WTC11 (cell line): ENCODE measurements at places on chromosomes 3 and 15.

- no peak for DNase-seq
- H3K36me3 ChIP-seq, result no peaks in the 10 kb centered on the region
- no peak overlapping the region for H3K27ac ChIP-seq
- H3K4me1 ChIP-seq, result peaks cover 13% of the 10 kb centered on the region
- H3K27me3 ChIP-seq, result no peaks in the 10 kb centered on the region; the same call in 1 of the 2 replicates
- no peak overlapping the region for H3K4me3 ChIP-seq
Measured at GRCh38 chr15:86034904-86035303, 44.8 kb upstream of the AGBL1 start.

DNA sequence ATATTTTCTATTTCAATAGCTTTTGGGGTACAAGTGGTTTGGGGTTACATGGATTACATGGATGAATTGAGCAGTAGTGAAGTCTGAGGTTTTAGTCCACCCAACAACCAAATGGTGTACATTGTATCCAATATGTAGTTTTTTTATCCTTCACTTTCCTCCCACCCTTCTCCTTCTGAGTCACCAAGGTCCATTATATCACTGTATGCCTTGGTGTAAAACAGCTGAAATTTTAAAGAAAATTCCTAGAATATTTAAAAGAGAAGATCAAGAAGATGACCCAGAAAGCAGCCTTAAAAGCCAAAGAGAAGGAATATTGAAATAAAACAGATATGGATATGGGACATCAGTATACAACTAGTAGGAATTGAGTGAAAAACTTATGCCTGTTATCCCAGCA, 204.2 kb upstream of the COL8A1 start:
- no peaks in the 10 kb centered on the region for H3K27me3 ChIP-seq
- peaks cover 17% of the 10 kb centered on the region for H3K4me1 ChIP-seq
- peaks cover 19% of the 10 kb centered on the region for H3K36me3 ChIP-seq
- H3K4me3 ChIP-seq, result no peak overlapping the region

DNA sequence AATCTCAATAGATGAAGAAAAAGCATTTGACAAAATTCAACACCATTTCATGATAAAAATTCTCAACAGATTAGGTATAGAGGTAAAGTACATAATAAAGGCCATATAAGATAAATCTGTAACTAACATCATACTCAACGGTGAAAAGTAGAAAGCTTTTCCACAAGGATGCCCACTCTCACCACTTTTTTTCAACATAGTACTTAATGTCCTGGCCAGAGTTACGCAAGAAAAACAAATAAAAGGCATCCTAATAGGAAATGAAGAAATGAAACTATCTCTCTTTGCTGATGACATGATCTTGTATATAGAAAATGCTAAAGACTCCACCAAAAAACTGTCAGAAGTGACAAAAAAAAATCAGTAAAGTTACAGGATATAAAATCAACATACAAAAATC, 33.0 kb downstream of the THBS1 start:
- no peaks in the 10 kb centered on the region for H3K4me1 ChIP-seq
- no peak overlapping the region for H3K4me3 ChIP-seq
- peaks cover 8% of the 10 kb centered on the region for H3K36me3 ChIP-seq
- no peak overlapping the region for H3K27ac ChIP-seq
- DNase-seq, result no peak
- H3K27me3 ChIP-seq, result no peaks in the 10 kb centered on the region; the same call in 1 of the 2 replicates

- no peak overlapping the region for H3K4me3 ChIP-seq
- peaks cover 35% of the 10 kb centered on the region for H3K4me1 ChIP-seq
- no peaks in the 10 kb centered on the region for H3K27me3 ChIP-seq
- no peaks in the 10 kb centered on the region for H3K36me3 ChIP-seq
Measured at GRCh38 chr3:132006605-132007204, 28.1 kb downstream of the CPNE4 start.

DNA sequence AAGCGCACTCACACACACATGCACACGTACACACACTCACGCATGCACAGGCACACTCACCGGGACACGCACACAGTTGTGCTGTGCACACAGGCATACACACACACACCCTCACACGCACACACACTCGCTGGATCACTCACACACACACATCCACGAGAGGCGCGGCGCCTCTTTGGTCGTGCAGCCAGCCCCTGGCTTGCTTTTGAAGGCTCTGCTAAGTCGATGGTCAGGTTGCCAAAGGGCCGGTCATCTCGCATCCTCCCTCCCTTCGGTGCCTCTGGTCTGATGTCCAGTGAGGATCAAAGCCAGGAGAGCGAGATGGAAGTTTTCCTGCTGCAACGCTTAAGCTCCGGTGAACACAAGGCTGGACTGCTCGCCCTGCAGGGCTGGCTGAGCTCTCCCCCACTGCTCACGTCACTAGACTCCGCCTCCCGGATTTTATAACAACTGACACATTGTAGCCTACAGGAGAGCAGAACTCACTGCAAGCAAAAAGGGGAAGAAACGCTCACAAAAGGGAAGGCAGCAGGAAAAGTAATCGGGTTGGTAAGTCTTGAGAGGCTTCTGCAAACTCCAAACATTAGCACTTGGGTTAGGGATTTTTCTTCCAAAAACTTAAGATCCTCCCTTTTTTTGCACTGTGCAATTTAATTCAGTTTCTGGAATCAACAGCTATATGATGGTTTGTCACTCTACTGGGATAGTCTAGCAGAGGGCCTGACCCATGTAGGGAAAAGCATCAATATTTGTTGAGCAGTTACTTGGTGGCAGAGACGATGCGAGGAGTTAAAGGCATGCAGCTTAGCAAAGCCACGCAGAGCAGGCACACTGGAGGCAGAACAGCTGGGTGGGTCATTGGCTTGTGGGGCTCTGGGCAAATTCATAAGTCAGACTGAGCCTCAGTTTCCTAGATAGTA, at the start of gene SRGAP3:
Gene SRGAP3 (minus strand): TSS at position 374 of the 920 bp plus-strand sequence. CDS start 695 bp downstream, outside the sequence.
- peaks cover 56% of the 10 kb centered on the region for H3K4me1 ChIP-seq
- H3K36me3 ChIP-seq, result no peaks in the 10 kb centered on the region
